Activated T-helper 1 cell treated with Interleukin-2 at 50 U/mL for 16 hours (primary cell): ENCODE measurements at places on chromosomes 12 and 14.

GRCh38 chr12:4947253-4947652, 37.5 kb downstream of the KCNA1 start:
- no peak for DNase-seq

- no peak for DNase-seq
These were observed at the start of gene TRPV4 for GRCh38 chr12:109833307-109834189. TRPV4 (minus strand) TSS chr12:109833398; CDS start chr12:109814796, 18,602 bp downstream.

DNA sequence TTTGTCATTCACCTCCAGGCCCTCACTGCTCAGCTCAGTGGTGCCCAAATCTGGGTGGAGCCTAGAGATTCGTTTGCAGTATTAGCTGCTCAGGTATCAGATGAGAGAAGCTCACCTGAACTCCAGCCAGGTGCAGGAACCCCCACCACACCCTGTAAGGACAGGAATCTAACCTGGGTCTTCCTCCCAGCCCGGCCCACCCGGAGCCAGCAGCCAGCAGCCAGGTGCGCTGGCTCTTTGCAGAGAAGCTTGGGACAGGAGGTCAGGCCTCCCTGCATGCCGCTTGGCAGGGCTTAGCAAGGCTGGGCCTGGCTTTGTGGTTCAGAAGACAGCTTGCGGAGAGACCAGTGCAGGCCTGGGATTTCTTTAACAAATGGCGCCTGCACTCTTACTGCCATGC, 125.6 kb upstream of the MYL2 start:
- no peak for DNase-seq

- no peak for DNase-seq
These were observed 433.8 kb downstream of the ADAMTS20 start for GRCh38 chr12:43118234-43118633.

DNA sequence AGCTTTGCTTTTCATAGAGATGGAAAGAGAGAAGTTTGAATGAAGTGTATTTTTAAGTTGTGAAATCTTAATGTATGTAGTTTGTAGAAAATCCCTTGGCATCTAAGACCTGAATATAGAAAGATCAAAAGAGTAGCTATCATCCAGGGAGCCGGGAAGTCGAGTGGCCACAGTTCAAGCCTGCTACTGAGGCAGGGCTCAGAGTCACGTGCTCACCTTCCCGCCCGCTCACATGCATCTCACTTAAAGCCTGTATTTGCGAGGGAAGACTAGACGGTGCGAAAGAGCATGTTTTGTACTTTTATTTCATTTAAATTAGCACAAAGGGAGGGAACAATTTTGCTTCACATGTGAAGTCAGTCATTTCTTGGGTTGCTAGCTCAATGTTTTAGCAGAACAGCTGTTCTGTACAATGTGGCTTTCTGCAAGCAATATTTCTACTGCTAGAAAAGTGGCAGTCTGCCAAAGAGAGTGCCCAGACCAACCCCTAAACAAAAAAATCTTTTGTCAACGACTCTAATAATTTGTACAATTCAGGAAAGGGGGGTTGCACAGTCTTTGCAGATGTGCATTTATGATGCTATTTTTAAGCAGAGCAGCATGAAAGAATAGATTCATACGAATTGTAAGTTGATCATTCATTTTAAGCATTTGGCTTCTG, 290.7 kb downstream of the NPAS3 start:
- DNase-seq: no peak

DNA sequence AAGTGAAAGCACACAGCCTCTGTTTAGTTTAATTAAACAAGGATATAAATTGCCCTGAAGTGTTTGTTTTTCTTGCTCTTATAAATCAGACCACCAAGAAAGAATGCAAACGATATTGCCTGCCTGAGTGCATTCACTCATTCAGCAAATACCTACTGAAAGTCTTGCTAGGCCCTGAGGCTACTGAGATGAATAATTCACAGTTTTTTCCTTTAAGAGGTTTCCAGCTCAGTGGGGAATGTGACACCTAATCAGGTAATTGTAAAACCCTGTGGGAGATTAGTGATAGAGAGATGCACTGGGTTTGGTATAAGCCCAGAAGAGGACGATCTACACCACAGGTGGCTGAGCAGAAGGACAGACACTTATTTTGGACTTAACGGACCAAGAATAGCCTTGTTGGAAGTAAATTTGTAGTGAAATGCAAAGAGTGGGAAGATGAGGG, 151.4 kb downstream of the SLC35F4 start:
- DNase-seq: no peak

- no peak for DNase-seq
These were observed 10.1 kb upstream of the CCDC197 start for GRCh38 chr14:93986955-93987354.

- DNase-seq: no peak
These were observed 694.2 kb downstream of the SLC6A15 start for GRCh38 chr12:84218406-84218805.

GRCh38 chr12:6471989-6472360, 1.5 kb upstream of the VAMP1 start:
- DNase-seq: no peak

DNA sequence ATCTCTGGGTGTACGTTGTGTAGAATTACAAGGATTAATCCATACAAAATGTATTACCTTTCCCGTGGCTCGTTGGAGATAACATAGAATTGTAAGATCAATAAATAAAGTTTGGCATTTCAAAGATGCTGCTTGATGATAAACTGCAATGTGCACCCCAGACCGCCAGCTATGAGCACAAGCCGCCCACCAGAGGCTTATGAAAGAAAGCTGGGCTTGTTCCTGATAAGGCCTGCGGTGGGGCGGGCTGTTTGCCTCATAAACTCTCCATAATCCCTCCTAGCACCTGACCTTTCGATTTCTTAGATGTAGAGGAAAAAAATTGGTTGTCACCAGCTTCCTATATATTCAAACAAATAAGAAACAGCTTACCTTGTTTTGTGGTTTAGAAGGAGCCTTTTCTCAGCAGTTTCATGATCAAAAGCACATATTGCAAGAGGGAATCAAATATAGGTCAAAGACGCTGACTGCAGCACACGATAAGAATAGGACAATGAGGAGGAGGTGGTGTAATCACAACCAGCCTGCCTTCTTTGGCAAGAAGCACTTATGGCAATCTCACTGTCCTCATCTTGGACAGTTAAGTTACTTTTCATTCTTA, 293.6 kb downstream of the RMST start:
- no peak for DNase-seq

GRCh38 chr14:34711169-34711568, 3.2 kb downstream of the CFL2 start:
- DNase-seq: no peak

DNA sequence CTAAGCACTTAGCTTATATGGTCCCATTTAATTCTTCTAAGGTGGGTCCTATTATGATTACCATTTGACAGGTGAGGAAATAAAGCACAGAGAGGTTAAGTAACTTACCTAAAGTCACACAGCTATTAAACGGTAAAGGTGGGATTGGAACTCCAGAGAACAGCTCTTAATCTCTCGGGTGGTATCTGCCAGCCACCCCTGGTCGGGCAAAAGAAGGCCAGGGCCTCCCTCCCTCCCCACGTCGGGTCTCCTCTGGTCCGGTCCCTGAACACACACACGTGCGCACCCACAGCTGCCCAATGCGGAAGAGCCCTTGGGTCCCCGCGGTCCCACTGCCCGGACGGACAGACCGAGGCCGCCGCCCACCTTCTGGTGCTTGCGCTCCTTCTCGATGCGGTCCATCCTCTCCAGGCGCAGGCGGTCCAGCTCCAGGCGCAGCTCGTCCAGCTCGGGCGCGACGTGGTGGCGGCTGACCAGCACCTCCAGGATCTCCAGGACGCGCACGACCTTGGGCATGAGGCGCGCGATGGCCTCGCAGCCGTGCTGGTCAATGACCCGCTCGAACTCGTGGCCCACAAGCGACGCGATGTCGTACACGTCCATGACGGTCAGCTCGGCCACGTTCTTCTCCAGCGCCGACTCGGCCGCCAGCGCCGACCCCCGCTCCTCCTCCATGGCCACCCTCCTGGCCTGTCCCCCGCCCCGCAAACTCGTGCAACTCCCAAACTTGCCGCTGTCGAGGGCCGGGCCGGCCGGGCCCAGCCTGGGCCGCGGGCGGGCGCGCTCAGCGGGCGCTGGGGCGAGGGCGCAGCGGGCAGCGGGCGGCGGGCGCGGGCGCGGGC, 490 bp downstream of the RILPL1 start:
- no peak for DNase-seq

DNA sequence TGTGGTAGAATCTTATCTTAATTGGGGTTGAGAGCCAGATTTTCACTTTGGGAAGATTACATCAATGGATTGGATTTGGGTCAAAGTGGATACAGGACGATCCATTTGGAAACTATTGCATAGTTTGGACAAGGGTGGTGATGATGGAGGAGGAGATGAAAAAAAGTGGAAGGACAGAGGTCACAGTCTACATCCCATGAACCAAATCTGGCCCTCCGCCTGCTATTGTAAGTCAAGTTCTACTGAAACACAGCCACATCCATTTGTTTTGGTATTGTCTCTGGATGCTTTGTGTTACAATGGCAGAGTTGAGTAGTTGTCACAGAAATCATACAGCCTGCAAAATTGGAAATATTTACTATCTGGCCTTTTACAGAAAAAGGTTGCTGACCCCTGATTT, 296.8 kb upstream of the NOS1 start:
- DNase-seq: no peak

- DNase-seq: no peak
These were observed 80.0 kb downstream of the NTF3 start for GRCh38 chr12:5511644-5512600.

GRCh38 chr12:54351341-54351740, 12.9 kb downstream of the GPR84 start:
- no peak for DNase-seq
